ENCODE measurements at places on chromosomes 1 and 21. TPM values are rescaled to one million over a fixed set of nuclear protein-coding genes. Genes with fewer than 3 reads are reported as not detected.

Gene PRDM16
- polyA plus RNA-seq, result 7.2 TPM

Gene SPATA21
- polyA plus RNA-seq, result 0.37 TPM

Gene PLEKHO1
- polyA plus RNA-seq, result 59.3 TPM

Gene RAP1GAP
- polyA plus RNA-seq, result 20.8 TPM

Gene LCE1D
- polyA plus RNA-seq, result not detected

Gene PHACTR4
- polyA plus RNA-seq, result 102 TPM

Gene KIAA0040
- polyA plus RNA-seq, result 16.5 TPM

Gene LCE1B
- polyA plus RNA-seq, result not detected

Gene SYCP1
- polyA plus RNA-seq, result 0.30 TPM

Gene HCN3
- 12.2 TPM for polyA plus RNA-seq

Gene COL24A1
- polyA plus RNA-seq, result 1.8 TPM

Gene FCER1G
- 9.8 TPM for polyA plus RNA-seq

Gene FAM43B
- polyA plus RNA-seq, result 2.2 TPM

Gene ZNF672
- polyA plus RNA-seq, result 24.0 TPM

Gene MRAP
- polyA plus RNA-seq, result not detected

Gene CBR3
- 0.81 TPM for polyA plus RNA-seq

Gene CYP4A11
- 42.1 TPM for polyA plus RNA-seq

Gene RAD54L
- 16.6 TPM for polyA plus RNA-seq

Gene OR2L2
- 0.10 TPM for polyA plus RNA-seq

Gene TNN
- 2.4 TPM for polyA plus RNA-seq

Gene CELA3B
- 0.36 TPM for polyA plus RNA-seq

Gene TMEM52
- polyA plus RNA-seq, result 1.8 TPM

Gene INTS3
- 103 TPM for polyA plus RNA-seq
